ENCODE measurements at places on chromosomes 6 and 20.

GRCh38 chr6:167134448-167135328, 11.8 kb downstream of the CCR6 start:
- no peak for DNase-seq

GRCh38 chr6:35044761-35045421, 96.2 kb downstream of the TCP11 start:
- no peak for DNase-seq

DNA sequence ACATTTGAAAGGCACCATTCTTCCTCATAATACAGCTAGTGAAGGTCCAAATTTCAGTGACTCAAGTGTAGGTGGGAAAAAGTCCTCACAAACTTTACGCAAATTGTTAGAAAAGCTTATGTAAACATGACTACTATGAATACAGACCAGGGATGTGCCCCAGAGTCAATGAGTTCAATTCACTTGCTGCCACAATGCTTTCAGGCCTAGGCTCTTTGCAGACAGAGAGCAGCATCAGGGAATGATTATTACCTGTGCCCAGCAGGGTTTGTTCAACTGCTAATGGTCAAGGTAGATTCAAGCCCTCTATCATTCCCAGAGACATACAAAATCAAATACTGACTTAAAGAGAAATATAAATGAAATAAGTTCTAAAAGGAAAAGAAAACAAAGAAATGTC, 84.0 kb downstream of the LAMA2 start:
- DNase-seq, result no peak

GRCh38 chr6:18507561-18507960, 120.4 kb downstream of the RNF144B start:
- no peak for DNase-seq

- no peak for DNase-seq
Measured at GRCh38 chr6:54574671-54575070, 266.4 kb downstream of the TINAG start.

DNA sequence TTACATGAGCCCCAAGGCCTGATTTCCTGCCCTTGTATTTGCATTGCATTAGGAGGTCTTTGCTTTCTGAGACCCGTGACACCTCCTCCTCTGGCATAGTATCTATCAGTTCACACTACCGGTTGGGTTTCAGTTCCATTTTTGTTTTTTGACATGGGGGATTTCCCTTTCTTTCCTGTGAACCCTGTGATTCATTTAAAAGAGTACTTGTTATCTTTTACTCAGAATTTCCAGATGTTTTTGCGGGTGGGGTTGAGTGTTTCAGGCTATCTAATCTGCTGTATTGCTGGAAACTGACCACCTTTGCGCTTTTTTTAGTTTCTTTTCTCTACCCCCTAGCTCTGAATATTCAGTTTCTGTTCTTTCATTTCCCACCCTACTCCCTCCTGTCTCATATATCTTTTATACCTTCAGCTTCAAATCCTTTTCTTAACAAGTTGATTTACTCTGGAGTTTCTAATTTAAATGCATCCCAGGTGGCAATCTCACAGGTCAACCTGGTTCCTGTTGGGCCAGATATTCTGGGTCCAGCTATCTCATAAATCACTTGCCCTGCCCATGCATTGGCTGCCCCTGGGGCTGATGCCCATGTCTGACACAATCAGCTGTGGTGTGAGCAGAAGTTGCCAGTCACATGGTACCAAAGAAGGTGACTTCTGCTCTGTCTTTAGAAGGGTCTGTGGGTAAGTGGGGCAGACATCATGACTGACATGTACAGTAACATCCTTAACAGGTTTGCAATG, 14.3 kb upstream of the NCOA3 start:
- DNase-seq, result peak; percentile 51

GRCh38 chr20:11047559-11047958, 373.8 kb upstream of the JAG1 start:
- no peak for DNase-seq

- no peak for DNase-seq
Measured at GRCh38 chr6:62367601-62368000, 81.6 kb upstream of the KHDRBS2 start.

DNA sequence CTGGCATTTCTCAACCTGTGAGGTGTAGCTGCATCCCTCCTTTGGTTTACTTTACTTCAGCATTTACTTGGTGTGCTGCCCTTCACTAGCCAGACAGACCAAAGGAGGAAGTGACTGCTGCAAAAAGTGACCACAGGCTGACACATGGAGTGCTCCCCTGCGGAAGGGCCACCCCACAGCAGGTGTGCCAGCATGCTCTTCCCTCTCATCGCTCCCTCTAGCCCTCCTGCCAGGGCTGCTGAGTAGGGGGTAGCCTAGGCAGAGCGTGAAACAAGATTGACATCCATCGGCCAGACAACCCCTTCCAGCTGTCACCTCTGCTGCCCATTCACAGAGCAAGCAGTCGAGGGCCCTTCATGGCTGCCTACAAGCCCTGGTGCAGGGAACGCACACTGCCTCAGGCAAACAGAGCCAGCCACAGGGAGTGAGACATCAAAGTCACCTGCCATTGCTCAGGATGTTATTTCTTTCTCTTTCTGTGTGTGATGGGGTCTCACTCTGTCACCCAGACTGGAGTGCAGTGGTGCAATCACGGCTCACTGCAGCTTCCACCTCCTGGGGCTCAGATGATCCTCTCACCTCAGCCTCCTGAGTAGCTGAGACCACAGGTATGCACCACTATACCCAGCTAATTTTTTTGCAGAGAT, 102.0 kb upstream of the RPS6KA2 start:
- DNase-seq, result no peak

DNA sequence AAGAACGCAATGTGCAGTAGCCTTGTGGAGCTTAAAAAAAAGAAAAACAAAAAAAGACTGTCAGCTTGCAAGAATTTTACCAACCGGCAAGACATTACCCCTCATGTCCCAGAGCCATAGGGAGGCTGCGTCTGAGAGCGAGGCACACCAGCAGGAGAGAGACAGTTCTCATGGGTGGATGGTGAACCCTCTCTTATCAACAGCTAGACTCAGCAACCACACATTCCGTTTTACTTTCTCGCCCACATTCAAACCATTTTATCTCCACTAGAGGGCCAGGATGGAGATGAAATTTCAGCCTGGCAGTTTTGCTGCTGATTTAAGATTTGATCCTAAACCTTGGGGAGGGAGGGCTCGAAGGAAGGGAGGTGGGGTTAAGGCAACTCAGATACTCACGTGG, 247.0 kb downstream of the ATXN1 start:
- no peak for DNase-seq

- no peak for DNase-seq
Measured at GRCh38 chr6:98944598-98945081, 3.1 kb downstream of the FBXL4 start.

DNA sequence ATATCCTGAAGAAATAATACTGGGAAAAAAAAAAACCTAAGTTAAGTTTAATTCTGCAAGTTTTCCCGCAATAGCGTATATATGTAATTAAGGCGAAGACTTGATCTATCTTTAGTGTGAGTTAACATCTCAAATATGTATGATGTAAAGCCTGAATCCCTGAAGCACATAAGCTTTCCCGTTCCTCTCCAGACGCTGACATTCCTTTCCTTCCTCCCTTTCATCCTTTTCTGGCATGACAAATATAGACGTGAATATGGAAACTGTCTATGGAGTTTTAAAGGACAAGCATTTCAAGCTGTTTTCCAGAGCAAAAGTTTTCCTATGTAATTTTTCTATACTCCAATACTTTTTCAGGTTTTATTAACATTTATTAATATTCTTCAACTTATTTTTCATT, 637.0 kb downstream of the COL12A1 start:
- DNase-seq, result no peak

- DNase-seq, result no peak
Measured at GRCh38 chr20:19633985-19634384, 124.1 kb upstream of the RIN2 start.

GRCh38 chr6:111591370-111591900, 14.2 kb downstream of the TRAF3IP2 start:
- no peak for DNase-seq

DNA sequence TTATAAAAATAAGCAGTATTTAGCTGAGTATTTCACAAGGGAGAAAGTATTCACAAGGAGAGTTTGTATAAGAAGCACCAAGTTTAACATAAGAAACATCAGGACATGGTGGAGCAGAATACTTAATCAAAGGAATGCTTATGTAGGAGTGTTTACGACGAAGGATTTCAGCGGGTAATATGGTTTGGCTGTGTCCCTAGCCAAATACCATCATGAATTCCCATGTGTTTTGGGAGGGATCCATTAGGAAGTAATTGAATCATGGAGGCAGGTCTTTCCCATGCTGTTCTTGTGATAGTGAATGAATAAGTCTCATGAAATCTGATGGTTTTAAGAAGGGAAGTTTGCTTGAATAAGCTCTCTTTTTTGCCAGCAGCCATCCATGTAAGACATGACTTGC, 1099.1 kb upstream of the ADGRB3 start:
- DNase-seq, result no peak

GRCh38 chr6:10368861-10369260, 46.0 kb downstream of the TFAP2A start:
- DNase-seq, result no peak

GRCh38 chr6:78771586-78771985, 95.8 kb upstream of the IRAK1BP1 start:
- DNase-seq, result no peak

DNA sequence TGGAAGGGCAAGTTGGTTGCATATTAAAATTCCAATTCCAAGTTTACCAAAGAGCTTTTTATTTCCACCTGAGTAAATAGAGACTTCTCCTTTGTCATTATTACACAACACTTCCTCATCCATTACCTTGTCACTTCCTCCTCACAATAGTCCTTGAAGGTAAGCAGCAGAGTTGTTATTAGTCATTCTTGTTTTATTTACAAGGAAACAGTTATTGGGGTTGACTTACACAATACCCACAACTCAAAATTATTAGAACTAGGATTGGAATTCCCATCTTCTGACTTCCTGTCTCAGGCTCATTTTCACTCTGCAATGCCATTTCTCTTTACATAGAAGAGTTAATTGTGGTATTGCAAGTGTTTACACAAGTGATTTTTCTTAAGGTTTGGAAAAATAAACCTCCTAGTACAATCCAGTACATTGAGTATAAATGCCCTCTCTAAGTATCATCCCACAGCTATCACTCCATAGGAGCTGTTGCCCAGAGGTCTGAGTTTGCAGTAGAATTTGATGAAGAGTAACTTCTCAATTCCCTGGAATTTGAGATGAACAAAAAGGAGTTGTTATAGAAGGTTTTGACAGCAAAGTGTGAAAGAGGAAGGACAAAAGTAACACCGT, 28.9 kb upstream of the MTRF1L start:
- no peak for DNase-seq

- DNase-seq, result no peak
Measured at GRCh38 chr6:32140420-32141046, 10.4 kb upstream of the FKBPL start.

GRCh38 chr6:90477366-90477765, 109.5 kb downstream of the MAP3K7 start:
- DNase-seq, result no peak

- DNase-seq, result no peak
Measured at GRCh38 chr6:98975421-98975820, 27.7 kb upstream of the FBXL4 start.

DNA sequence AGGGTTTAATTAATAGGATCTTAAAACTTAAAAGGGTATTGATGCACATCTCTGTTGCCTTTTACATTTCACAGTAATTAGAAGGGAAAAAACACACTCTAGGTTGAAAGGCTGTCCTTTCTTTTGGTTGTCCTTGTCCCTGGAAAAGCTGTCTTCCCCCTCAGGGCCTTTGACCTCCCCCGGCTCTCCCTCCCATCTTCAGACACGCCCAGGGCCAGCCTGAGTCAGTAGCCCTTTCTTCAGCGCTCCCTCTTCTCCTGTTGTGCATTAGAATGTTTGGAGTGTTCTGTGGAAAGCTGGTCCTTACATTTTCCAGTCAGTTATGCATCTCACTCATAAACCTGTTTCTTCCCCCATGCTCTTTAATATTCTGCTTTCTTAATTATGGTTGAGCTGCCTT, 157.0 kb downstream of the MTHFD1L start:
- no peak for DNase-seq

- no peak for DNase-seq
Measured at GRCh38 chr20:25269057-25269832, 21.4 kb downstream of the PYGB start.

DNA sequence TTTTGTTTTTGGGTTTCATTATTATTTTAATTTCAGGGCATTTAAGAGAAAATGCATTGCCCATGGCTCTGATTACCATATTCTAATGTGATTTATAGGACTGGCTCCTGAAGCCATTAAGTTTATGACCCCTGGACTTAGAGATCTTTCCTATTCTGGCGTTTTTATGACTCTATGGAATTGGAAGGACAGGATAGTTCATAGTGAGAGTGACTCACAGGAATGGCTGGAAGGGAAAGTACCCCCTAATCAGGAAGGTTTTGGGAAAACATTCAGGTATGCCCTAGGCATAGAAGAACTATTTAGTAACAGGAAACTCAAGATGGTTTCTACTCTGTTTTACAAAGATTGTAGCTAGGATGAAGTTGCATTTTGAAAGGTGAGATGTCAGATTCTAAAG, 108.6 kb upstream of the SLC2A12 start:
- DNase-seq, result no peak

DNA sequence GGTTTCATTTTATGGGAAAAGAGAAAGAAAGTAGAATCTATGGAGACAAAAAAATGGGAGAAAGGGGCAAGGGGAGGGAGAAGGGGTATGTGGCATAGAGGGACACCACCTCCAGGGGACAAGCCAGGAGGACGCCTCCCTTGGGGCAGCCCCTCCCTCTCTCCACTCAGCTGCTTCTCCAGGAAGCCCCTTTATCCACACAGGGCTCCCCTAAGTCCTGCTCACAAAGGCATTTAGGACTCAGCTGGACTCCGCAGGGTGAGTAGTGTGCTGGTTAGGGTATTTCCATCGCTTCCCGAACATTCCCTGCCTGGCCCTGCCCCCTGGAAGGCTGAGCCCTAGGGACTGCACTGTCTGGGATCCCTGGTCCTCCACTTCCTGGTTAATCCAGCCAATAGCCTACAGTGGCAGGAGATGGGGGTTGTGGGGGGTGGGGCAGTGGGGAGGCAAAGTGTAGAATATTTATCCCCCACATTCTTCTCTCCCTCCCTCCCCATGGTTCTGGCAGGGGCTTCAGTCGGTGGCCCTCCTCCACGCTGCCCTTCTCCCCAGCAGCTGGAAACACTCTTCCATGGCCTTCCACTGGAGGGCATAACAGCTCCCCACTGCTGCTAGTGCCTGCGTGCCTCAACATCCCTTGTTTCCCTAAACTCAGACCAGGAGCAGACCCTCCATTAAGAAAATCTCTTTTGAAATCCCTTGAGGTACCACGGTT, 84.8 kb downstream of the SNX5 start:
- DNase-seq, result no peak

GRCh38 chr6:149984773-149985172, 21.0 kb downstream of the ULBP1 start:
- no peak for DNase-seq
